Effector memory CD8-positive, alpha-beta T cell (primary cell): ENCODE measurements at places on chromosomes 3 and 15.

DNA sequence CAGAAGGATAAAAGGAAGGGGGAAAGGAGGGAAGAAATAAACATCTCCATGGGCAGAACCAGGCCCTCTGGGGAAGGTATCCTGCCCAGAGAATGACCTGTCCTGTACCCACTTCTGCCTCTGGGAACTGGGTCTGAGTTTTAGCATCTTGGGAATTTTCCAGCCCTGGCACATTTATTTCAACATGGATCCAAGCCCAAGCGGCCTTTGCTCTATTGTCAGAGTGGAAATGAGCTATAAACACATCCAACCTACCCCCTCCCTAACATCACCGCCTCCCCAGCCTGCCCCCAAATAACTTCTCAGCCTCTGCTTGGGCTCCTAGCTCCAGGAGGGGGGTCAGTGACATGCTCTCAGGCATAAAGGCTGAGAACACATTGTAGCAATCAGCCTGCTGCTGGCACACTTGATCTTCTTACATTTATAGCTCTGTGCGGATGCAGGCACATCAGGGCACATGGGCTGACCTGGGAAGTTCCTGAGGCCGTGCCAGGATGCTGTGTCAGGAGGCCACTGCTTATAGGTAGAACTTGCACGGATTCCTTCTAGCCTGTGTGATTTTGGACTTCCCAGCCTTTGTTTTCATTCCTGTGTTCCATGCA, 4.6 kb upstream of the OXTR start:
- DNase-seq = no peak

GRCh38 chr3:122094125-122094524, 39.0 kb downstream of the CD86 start:
- DNase-seq = no peak

DNA sequence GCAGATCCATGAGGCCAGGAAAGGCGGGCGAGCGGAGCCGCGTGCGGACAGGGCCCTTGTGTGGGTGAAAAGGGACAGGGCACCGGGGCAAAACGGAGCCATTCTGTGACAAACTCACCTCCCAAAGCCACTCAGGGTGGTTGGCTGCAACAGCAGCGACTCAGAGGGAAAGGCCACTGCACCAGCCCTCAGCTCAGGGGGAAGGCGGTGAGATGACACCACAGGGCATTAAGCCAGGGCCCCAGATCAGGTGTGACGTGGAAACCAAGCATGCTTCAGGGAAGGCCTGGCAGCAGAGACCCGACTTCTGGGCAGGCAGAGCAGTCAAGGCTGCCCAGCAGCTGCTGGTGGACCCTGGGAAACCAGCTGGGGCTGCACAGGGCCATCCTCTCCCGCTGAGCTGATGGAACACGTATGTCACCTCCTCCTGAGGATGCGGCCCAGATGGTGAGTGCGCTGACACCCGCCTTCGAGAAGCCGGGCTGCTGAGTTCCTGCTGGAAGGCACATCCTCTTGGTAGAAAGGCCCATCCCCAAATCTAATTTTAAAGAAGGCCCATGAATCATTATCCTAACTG, 82.3 kb downstream of the CHSY1 start:
- DNase-seq = no peak

DNA sequence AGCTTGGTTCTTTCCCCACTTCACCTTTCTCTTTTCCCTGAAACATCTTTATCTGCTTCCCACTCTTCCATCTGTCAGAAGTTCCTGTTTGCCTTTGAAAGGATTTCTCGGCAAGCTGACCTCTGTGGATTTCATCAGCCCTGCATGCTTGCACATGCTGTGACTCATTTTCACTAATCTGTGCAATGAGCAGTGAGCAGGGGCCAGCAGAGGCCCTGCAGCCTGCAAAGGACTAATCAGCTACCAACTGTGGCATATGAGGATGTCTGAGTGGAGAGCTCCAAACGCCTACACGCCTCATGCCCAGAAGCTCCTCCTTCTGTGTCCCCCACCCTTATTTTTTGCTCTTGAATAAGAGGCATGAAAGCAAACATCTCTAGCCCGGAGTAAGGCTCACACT, 333.0 kb upstream of the SEMA6D start:
- no peak for DNase-seq

DNA sequence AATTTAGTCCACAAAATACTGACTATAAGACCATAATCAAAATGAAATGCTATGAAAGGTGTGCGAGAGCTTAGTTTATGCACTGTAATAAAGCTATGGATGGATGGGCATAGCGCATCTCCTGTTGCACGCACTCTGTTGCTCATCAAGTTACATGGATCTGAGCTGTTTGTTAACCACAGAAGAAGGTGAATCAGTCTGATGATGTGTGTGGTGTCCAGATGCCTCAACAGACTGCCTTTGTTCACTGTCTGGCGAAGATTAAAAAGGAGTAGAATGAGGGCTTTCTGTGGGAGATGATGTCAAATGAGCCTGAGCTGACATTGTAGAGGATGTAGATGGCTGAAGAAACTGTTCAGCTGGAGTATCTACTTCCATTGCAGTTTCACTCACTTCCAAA, 36.1 kb downstream of the NSMCE3 start:
- no peak for DNase-seq

- no peak for DNase-seq
These were observed 3.6 kb downstream of the POU1F1 start for GRCh38 chr3:87272718-87273341.

- no peak for DNase-seq
These were observed 43.6 kb upstream of the KLF13 start for GRCh38 chr15:31283043-31283442.

DNA sequence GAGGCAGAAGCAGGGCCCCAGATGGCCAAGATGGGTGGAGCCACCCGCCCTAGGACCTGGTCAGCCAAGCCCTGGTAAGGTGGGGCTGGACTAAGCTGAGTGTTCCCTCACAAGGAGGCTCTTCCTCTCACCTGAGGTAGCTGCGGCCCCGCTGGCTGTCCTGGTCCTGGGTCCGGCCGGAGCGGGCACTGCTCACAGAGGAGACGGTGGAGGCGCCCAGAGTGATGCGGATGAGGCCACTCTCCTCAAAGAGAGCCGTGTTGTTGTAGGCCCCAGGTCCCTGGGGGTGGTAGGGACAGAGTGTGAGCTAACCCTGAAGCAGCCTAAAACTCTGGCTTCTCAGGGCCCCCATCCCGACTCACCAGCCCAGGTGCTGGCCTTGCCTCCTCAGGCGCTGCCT, 7.3 kb upstream of the SLC26A6 start:
- DNase-seq = no peak
